ENCODE measurements at places on chromosomes 3 and 15. TPM values are rescaled to one million over a fixed set of nuclear protein-coding genes. Genes with fewer than 3 reads are reported as not detected.

The TTLL13 gene
- not detected for polyA plus RNA-seq

The GPR62 gene
- not detected for polyA plus RNA-seq

The TMEM212 gene
- not detected for polyA plus RNA-seq

The TAGLN3 gene
- polyA plus RNA-seq: not detected

The THRB gene
- polyA plus RNA-seq: 20.2 TPM

The TRIM42 gene
- not detected for polyA plus RNA-seq

The CD96 gene
- 0.10 TPM for polyA plus RNA-seq

The CMTM7 gene
- polyA plus RNA-seq: 5.0 TPM

The COL8A1 gene
- 208 TPM for polyA plus RNA-seq

The MYL3 gene
- 2.6 TPM for polyA plus RNA-seq

The SMCO1 gene
- polyA plus RNA-seq: not detected

The GRIP2 gene
- 0.61 TPM for polyA plus RNA-seq

The PLA2G4D gene
- polyA plus RNA-seq: not detected

The EIF4G1 gene
- polyA plus RNA-seq: 140 TPM

The WWTR1 gene
- polyA plus RNA-seq: 115 TPM

The MBD4 gene
- 28.7 TPM for polyA plus RNA-seq

The CLDN16 gene
- polyA plus RNA-seq: not detected

The CCNB2 gene
- polyA plus RNA-seq: not detected

The LRRC31 gene
- not detected for polyA plus RNA-seq

The GPR27 gene
- polyA plus RNA-seq: not detected

Measured in aorta (tissue), 5 donors.